Spinal cord (tissue), 10 donors: ENCODE measurements at places on chromosomes 2 and 18. TPM values are rescaled to one million over a fixed set of nuclear protein-coding genes. Genes with fewer than 3 reads are reported as not detected.

The XDH gene
- polyA plus RNA-seq: 0.06 TPM

- no peak for DNase-seq
These were observed 105.0 kb downstream of the PIGN start for GRCh38 chr18:62081761-62082294.

The SLC9A4 gene
- polyA plus RNA-seq: 0.12 TPM

DNA sequence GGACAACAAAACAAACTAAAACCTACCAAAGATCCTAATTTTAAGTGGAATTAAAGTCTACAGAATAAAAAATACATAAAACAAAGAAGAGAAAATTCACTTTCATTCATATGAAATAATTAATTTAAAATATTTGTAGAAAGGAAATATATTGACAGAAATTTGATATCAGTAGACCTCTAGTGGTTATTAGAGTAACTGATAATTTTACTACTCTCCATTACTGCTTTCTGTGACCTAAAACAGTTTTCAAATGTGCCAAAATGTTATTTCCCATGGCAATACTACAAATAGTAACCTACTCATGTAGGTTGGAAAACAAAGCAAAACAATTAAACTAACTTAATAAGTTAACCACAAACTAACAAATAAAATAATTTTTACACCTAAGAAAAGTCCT is 147.1 kb downstream of the NOL4 start:
- DNase-seq: no peak

The ZFP36L2 gene
- 75.4 TPM for polyA plus RNA-seq

- DNase-seq: no peak
These were observed 207.4 kb downstream of the ZFP36L2 start for GRCh38 chr2:43019025-43019367.

- DNase-seq: no peak
These were observed 37.7 kb downstream of the BCL11A start for GRCh38 chr2:60515721-60516226.

DNA sequence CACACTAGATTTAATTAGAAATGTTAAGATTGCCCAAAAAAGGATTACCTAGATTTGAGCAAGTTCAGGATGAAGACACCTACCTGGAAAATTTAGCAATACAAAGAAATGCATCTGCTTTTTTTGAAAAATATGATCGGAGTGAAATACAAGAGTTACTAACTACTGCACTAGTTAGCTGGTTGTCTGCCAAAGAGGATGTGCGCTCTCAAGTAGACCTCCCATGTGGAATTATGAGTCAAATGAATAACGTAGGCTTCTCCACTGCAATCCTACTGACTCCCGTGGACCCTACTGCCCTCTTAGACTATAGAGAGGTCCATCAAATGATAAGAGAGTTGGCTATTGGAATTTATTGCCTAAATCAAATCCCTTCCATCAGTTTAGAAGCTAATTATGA is 2.0 kb downstream of the ANKAR start:
- no peak for DNase-seq

DNA sequence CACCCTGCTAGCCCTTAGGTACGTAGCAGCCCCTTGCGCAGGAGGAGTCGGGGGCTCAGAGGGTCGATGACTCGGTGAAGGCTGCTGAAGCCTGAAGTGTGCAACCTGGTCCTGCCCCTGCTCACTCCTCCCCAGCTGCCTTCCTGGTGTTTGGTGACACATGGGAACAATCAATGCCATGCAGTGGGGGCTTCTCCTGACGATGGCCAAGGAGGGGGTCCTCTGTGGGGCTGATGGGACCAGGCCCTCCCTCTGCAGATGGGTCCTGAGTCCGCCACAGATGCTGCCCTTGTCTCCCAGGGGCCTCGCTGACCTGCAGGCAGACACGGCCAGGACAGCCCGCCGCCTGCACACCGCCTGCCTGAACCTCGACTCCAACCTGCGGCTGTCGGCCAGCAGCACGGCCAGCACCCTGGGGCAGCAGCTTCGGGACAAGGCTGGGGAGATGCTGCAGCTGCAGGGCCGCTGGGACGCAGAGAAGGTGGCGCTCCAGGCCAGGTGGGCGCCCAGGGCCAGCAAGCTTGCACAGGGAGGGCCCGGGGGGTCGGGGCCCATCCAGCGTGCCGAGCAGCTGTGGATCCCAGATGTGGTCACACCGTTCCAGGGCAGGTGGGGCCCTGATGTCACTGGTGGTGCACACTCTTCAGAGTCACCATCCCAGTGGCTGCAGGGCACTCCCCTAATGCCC is 24.6 kb downstream of the CROCC2 start:
- no peak for DNase-seq
